ENCODE measurements at places on chromosomes 13 and 19.

DNA sequence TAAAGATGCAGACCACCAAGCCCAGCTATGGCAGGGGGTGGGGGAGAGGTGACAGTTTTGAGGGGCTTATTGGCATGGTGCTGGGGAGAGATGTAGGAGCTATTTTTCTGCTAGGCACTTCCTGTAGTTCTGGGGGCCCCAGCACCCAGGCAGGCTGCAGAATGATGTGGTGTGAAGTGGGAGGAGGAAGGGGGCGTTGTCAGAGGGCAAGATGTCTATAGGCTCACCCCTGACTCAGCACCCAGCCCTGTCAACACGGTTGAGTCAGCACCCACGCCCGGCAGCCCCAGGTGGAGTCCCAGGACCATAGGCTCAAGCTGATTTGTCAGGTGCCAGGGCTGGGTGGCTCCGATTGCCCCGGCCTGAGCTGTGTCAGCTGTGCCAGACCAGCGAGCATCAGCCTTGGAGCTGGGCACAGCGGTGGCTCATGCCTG is 5.8 kb downstream of the KLF2 start:
- DNase-seq = no peak

- DNase-seq = no peak
Observed at GRCh38 chr13:67493835-67494234, 263.7 kb upstream of the PCDH9 start.

DNA sequence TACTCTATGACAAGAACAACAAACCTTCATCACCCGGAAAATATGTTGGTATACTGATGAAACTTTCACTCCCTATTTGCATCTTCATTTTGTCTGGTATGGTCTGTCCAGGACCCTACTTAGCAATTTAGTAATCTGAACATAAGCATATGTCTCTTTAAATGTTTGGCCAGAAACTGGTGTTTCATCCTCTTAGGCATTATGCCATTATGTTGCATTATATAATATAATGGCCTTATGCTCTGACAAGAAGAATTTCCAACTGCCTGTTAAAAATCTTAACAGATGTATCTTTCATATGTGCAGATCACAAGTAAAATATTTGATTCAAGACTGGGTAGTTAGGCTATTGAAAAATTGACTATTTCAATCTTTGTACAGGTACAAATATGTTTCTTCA is 610.6 kb upstream of the PRR20A start:
- DNase-seq = no peak

DNA sequence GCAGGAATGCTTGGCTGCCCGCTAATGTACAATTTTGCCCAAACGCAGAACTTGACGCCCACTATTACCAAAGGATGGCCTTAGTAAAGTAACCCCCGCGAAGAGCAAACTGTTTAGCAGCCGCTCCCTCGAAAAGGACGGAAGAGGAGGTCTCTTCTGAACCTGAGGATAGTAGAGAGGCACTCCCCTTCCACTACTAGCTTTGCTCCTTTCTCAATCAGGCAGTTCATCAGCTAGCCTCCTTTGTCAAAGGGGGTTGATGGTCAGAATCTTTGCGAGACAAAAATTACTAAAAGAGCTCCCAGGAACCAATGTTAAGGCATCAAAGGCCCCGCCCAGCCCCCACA is 534 bp downstream of the CAB39L start:
- DNase-seq = no peak

DNA sequence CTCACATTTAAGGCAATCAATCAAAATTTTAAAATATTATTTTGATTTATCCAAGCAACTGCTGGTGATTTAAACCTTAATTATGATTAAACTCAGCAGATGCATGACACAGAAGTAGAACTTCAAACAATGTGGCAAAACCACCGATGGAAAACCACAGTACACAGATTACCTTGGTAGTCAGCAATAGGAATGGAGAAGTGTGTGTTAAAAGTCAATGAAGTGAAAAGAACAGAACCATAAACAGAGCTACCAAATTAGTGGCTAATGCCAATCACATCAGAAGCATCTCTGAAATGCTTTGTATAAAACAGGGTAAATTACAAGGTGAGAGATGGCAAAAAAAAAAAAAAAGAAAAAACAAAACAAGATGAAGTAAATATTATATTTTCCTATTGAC is 31.2 kb downstream of the KATNAL1 start:
- no peak for DNase-seq

DNA sequence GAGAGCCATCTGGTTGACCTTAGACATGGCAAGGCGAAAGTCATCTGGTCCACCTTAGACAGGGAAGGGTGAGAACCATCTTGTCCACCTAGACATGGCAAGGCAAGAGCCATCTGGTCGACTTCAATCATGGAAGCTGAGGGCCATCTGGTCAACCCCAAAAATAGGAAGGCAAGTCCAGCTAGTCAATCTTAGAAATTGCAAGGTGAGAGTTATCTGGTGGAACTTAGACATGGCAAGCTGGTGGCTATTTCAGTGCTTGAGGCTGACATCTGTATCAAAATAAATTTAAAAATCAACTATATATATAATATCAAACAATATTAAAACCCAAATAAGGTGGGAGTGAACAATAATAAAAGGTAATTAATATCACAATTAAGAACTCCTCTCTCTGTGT is 83.9 kb downstream of the ZNF726 start:
- DNase-seq = no peak

- no peak for DNase-seq
Observed at GRCh38 chr13:38090913-38091312, 221.3 kb upstream of the TRPC4 start.

- DNase-seq = no peak
Observed at GRCh38 chr13:95605448-95606125, 38.9 kb downstream of the DZIP1 start.

DNA sequence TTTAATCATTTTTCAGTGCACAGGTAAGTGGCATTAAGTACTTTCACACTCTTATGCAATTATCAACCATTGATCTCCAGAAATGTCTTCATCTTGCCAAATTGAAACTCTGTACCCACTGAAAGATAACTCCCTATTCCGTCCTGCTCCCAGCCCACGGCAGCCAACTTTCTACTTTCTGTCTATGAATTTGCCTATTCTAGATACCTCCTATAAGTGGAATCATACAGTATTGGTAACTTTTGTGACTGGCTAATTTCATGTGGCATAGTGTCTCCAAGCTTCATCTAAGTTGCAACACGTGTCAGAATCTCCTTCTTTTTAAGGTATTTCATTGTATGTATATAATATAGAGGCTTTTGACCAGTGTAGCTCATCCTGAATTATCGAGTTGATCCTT is 5.7 kb upstream of the CEACAM18 start:
- DNase-seq = no peak

GRCh38 chr19:3249408-3249807 is 24.9 kb downstream of the CELF5 start:
- DNase-seq = no peak

DNA sequence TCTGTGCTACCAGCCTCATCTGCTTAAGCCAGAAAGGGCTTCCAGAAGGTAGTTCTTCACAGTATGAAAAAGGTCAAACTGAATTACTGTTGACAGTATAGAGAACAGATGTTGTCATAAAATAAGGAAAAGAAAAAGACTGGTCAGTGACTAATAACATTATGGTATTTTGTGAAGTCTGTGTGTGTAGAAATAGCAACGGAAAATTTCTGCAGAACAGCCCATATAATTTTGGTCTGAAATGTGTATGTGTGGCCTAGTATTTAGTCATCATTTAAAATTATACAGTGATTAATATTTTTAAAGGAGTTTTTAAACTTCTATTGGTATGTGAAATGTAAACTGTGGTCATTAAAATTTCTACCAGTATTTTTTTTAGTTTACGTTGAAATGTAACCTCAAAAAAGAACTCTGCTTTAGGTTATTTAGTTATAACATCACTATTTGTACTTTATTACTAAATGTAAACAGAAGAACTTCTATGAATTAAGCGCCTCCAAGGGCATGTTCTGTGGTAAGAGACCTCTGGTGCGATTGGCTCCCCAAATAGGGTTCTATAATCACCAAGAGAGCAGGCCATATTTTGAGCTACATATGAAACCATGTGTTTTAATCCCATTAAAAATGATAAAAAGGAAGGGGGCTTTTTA is 3.3 kb upstream of the GPR183 start:
- no peak for DNase-seq

- DNase-seq = peak; percentile 76
Observed at GRCh38 chr19:44955505-44956439, 592 bp downstream of the CLPTM1 start.

DNA sequence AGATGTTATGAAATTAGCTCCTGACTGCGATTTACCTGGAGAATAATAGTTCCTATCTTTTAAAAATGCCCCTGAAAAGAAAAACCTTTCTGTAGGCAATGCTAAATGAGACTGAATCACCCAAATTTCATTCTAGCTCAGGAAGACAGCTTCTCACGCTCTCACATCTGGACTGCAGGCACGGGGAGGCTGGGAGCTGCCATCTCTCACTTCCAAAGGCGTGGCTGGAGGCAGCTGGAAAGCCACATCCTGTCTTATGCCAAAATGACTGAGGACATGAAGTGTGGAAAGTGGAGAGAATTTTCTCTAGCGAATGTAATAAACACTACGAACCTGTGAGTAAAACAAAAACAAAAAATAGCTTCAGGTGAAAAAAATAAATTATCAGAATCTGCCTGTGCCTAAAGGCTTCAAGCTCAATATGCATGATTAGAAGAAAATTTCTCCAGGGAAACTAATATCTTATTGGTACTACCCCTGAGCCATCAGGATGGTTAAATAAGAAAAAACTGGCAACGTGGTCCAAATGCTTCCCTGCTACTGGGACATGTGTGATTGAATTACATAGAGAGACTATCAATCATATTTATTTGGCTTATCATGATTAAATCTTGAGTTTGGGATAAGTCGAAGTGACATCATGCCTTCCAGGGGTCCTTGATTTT is 58.1 kb upstream of the UBL3 start:
- no peak for DNase-seq

DNA sequence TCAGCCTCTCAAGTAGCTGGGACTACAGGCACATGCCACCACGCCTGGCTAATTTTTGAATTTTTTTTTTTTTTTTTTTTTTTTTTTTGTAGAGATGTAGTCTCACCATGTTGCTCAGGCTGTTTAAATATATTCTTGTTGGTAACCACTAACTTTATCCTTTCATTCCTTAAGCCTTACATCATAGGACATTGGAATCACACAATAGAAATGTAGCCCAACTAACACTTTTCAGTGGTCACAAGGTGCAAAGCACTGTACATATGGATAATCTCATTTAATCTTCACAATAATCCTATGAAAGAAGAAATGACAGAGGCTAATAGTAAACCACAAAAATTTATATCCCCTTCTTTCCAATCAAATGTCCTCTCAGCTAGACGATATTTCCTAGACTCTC is 417.8 kb upstream of the DACH1 start:
- no peak for DNase-seq

- DNase-seq = no peak
Observed at GRCh38 chr13:110520431-110521295, 40.9 kb downstream of the RAB20 start.

DNA sequence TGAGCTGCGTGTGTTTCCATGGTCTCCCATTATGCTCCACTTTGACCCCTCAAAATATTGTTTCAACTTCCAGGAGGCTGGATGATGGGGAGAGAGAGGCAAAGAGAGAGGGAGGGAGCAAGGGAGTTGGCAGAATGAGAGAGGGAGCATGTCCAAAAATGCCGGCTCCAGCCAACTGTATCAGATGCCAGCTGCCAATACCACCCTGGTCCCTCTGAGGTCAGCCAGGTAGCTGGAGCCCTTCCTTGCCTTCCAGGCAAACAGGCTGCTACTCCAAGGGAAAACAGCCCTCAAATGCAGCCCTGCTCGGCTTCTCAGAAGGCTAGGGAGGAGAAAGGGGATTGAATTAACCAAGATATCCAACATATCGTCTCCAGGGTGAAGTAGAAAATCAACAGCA is 440.0 kb downstream of the TSHZ3 start:
- no peak for DNase-seq

GRCh38 chr13:90068658-90069057 is 1278.8 kb upstream of the MIR17HG start:
- no peak for DNase-seq

DNA sequence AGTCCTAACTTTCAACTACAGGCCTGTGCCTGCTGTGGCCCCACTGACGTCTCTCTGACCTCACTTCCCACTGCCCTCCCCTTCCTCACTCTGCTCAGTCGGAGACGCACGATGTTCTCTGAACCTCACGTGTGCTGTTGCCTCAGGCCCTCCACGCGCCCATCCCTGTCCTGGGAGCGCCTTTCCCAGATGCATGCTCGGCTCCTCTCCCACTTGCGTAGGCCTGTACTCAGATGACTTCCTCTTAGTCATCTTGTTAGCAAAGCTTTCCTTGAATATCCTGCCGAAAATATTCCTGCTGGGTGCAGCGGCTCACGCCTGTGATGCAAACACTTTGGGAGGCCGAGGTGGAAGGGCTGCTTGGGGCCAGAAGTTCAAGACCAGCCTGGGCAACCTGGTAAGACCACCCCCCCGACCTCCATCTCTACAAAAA is 9.3 kb upstream of the SYT5 start:
- DNase-seq = no peak

DNA sequence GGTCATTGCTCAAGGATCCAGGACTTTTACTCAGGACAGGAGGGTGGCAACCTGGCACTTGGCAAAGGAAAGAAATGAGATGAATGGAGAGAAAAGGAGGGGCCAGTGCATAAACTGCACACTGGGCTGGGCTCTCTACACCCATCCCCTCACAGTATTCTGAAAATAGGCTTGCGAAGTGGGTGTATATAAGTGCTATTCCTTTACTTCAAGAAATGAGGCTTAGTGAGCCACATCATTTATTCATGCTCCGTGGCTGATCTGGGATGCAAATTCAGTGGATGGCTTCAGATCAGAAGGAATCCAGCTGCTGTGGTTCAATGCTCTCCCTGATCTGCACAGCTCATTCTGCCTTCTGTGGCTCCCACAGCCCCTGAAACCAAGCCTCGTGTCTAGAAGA is 297.7 kb downstream of the UQCRFS1 start:
- DNase-seq = no peak

DNA sequence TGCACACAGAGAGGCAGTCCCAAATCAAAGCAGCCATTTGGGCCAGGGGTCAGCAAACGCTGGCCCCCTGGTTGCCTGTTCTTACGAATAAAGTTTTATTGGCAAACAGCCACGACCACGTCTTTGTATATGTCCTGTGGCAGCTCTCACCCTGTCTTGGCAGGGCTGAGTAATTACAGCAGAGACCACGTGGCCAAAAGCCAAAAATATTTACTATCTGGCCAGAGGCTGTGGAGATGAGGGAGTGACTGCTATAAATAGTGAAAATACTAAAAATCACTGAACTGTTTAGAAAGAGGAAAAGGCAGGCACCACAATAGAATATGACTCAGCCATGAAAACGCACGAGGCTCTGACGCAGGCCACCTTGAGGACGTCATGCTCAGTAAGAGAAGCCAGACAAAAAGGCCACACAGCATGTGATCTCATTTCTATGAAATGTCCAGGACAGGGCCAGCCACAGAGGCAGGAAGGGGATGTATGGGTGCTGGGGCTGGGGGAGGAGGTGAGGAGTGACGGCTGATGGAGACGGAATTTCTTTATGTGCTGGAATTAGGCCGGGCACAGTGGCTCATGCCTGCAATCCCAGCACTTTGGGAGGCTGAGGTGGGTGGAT is 29.4 kb downstream of the SMIM24 start:
- no peak for DNase-seq

- DNase-seq = peak; percentile 35
Observed at GRCh38 chr19:47813304-47813994, 8.3 kb upstream of the CRX start.
